ENCODE measurements at places on chromosomes 2 and 18.

DNA sequence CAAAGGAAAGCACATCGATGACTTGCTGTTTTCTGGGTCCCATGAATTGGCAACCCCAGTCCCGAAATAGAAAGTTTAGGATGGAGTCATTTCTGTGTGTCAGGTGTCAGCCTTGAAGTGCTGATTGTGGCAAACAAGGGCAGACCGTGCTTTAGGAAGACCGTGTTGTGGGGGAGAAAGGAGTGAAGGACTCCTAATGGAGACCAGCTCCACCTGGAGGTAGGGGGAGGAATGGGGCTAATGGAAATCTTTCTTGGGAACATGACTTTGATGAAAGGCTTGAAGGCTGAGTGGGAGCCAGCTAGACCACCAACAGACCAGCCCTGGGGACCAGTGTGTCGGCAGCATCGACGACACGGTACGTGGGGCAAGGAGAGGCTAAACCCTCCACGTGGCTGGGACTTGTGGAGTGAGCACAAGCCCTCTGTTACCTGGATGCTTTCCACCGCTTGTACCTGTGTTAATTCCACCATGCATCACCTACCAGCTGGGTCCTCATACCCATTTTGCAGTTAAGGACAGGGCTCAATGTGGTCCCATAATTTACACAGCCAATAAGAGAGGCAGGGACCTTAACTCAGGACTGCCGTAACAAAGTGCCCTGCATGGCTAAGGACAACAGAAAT is 104.2 kb downstream of the SH3BP4 start:
- DNase-seq, result no peak

DNA sequence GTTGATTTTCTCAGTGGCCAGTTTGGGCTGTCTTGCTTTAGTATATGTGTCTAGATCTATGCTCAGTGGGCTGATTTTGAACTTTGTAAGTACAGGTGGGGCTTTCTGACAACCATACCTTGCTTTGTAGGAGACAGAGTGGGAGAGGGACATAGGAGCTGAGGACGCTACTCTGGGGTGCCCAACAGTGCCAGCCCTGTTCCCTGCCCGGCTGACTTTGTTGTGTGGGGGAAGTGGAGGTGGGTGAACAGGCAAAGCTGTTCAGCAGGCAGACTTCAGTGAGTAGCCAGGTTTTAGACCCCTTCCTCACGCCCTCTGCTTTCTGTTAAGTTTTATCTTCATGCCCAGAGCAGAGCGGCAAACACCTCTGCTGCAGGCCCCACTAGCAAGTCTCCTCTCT is 44.2 kb upstream of the DOCK10 start:
- DNase-seq, result no peak

DNA sequence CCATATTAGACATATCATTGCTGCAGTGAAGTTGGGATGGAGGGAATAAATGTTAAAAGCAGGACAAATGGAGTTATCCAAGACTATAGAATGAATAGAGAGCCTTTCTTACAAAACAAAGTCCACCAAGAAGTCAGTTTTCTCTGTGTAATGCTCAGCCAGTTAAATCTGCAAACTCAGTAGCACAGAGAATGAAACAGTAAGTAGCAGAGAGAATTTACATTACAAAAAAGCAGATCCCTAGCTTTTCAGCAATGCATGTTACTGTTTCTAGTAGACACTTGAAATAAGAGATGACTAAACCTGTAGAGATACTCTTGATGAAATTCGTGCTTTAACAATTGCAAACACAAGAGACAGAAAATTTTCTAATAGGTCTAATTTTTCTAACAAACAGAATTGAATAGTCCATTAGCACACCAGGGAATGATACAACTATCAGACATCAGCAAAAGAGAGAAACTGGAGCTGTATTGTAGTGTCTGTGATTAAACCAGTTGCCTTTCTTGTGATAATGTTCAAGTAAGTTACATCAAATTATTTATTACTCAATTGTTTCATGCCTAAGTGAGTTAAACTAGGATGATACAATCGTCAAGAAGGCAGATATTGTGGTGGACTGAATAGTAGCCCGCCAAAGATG is 322.2 kb upstream of the DDX18 start:
- DNase-seq, result no peak

DNA sequence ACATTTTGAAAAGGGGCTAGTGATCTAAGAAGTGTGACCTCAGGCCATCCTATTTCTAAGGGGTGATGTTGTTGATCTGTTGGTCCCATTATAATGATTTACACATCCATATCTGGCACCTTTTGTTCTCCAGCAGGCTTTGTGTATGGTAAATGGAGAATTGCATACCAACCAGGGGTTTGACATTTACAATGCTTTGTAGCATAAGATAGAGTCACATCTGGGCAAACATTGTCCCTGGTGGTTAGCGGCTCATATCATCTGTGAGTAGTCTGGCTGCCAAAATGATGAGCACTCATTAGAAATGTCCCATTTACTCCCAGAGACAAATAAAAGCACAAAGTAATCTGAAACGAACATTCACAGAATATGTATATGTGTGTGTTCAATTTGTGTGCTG is 1775.5 kb upstream of the CELF4 start:
- no peak for DNase-seq

- peak; percentile 60 for DNase-seq
These were observed 33.8 kb downstream of the RTP5 start for GRCh38 chr2:241903121-241904010.

GRCh38 chr2:237072067-237072931 is 13.4 kb upstream of the COPS8 start:
- DNase-seq, result peak; percentile 88

- no peak for DNase-seq
These were observed 10.0 kb downstream of the IL1R2 start for GRCh38 chr2:102001767-102002142.

- no peak for DNase-seq
These were observed 41.6 kb upstream of the PLB1 start for GRCh38 chr2:28454016-28454930.

DNA sequence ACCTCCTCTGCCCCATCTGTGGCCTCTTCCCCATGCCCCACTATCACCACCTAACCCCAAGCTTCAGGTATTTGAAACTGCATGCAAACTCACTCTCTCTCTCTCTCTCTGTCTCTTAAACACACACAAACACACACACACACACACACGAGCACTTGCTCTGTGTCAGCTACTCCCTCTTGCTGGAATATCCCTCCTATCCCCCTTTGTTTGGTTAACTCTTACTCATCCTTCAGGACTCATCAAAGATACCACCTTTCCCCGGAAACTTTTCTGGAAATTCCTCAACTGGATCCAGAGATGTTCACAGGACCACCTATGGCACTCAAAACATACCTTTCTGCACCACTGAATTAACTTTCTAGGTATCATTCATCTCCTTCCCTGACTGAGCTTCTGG is 222.8 kb upstream of the TMEM200C start:
- DNase-seq, result no peak

- no peak for DNase-seq
These were observed 30.6 kb downstream of the ITGB6 start for GRCh38 chr2:160169471-160169870.

- DNase-seq, result no peak
These were observed 39.5 kb upstream of the IMP4 start for GRCh38 chr2:130303169-130303568.

DNA sequence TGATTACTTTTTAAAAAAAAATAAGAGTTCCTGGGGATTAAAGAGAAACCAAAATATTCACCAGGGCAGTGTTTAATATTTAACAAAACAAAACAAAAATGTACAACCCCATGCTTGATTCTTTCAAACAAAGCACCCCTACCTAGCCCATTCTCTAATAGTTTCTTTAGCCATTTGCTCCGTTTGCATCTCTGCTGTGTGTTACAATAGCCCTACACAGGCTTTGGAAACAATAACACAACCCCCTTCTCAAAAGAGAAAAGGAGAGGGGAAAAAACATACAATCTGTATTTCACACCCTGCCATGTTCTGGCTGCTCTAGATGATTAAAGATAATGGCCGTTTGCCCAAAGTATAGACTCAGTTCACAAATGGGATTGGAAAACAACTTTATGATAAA is 302.9 kb downstream of the CPS1 start:
- no peak for DNase-seq

DNA sequence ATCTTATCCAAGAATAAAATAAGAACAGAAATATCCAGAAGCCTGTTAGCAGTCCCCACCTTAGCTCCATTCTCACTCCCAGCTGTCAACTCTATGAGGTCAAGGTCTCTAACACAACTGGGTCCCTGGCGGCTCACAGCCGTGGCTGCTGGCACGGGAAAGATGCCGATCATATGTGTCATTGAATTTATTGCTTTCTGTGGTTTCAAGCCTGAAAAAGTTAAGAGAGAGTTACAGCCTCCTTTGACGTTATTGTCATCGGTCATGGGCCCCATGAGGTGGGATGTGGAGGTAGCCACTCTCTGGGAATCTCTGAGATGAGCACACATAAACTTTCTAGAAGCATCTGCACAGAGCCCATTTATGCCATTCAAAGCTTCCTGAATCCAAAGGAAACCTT is 28.7 kb upstream of the CABLES1 start:
- DNase-seq, result no peak

DNA sequence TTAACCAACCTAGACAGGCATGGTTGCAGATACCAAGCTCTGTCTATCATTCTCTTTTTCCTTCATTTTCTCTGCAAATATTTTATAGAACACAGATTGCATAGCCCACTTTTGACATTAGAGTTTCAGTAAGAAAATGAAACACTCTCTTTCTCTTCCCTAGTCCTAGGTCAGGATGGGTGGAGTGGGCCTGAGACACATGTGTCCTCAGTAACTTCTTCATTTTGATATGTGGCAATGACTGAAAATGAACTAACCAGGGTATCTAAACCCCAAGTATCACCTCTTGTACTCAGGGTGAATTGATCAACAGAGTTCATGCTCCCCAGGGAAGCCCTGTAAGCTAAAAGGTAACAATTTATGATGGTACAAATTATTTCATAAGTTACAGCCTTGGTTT is 37.0 kb upstream of the KYNU start:
- no peak for DNase-seq

DNA sequence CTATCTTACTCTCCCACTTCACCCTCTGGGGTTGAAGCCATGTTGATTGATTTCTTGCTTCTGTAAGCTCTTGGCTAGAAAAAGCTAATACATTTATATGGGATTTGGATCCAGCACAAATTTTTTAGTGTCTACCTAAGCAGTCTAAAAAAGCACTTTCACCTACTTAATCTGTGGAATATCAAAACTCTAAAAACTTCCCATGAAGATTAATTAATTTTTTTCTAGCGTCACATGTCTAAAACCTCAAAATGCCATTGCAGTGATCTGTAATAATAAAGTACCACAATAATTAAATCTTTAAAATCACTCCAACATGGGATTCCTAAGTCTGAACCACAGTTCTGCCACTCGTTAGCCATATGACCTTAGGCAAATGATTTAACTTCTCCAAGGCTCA is 180.1 kb downstream of the EN1 start:
- no peak for DNase-seq

DNA sequence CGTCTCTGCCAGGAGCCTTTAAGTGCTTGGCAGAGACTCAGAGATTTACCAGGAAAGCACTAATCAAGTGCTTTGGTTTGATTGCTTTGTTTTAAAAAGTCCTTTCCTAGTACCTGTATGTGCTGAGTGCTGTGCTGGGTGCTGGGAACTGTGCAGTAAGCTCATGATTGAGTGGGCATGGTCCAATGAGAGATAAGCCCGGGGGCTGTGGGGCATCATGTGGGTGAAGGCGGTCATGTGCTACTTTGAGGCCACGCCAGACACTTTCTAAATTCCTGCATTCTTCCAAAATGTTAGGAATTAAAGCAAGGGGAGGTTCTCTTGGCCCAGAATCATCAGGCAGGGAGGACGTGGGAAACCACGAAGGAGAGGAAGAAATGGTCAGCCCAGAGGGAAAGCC is 109.0 kb downstream of the ACAA2 start:
- no peak for DNase-seq

- no peak for DNase-seq
These were observed 30.6 kb upstream of the CYP1B1 start for GRCh38 chr2:38106405-38107094.

- DNase-seq, result no peak
These were observed 7.4 kb upstream of the LCT start for GRCh38 chr2:135844301-135844895.

DNA sequence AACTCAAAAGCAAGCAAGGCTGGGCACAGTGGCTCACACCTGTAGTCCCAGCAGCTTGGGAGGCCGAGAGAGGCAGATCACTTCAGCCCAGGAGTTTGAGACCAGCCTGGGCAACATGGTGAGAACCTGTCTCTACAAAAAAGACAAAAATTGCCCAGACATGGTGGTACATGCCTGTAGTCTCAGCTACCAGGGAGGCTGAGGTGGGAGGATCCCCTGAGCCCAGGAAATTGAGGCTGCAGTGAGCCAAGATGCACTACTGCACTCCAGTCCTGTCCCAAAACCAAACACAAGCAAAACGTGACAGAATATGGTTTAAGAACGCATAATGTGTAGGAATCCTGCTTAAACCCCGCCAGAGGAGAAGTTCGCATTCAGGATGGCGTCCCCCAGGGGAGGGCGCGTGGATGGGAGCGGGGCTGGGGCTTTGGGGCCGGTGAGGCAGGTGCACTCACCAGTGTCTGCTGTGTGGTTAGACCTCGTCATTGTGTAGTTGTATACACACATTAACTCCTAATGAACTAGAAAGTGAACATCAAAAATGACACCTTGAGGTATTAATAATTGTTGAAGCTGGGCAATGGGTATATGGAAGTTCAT is 5.4 kb downstream of the COLEC11 start:
- DNase-seq, result no peak

- DNase-seq, result no peak
These were observed 1476.3 kb downstream of the LRP1B start for GRCh38 chr2:140654565-140654964.
